ENCODE measurements at places on chromosomes 1 and 21.

DNA sequence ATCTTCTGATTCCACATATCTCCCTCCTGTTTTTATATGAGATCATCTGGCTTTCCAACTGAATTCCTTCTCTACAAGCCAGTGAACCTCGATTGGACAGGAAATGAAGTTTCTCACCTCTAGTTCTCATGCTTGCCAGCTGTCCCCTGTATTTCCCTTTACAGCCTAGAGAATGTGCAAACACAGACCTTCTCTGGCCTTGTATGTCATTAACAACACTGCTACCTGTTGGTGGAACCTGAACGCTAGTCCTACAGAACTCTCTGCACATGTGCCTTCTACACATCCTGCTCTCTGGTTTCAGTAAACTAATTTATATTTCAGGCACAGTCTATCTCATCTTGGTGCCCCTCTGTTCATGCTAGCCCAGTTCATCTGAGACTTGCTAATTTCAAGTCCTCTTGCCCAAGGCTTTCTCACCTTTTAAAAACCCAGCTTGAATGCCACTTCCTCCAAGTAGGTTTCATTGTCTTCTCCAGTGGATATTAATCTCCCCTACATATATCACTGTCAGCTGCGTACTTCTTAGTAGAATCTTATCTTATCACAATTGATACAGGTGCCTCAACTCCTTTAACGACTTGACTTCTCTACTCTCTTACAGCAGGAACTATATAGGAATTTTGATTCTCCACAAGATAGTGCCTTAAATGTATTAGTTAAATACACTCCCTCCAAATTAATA is 549.9 kb downstream of the PLPP3 start:
- DNase-seq = no peak

DNA sequence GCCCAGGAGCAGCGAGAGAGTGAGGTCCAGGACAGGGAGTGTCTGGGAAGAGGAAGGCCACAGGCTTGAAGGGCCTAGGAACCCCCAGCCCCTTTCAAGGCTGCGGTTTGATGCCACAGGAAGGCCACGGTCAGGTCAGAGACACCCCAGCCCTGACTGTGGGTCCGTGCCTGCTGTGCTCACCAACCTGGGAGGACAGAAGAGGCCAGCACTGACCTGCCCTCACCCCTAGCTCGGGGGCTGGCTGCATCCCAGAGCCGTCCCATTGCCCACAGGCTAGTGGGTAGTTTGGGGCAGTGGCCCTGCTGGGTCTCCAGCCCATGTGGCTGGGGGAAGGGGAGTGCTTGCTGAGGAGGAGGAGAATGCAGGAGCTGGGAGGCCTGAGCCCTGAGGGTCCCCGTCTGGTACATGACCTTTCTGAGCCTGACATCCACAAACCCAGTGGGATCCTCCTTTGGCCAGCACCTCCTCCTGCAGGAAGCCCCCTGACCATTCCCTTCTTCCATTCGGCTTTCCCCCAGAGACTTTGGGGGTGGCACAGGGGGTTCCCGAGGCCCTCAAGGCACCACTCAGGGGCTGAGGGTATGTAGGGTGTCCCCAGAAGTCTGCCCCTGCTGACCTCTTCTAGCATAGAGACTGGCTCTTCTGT is 54.3 kb downstream of the WNT9A start:
- no peak for DNase-seq

- DNase-seq = no peak
Observed at GRCh38 chr21:18622383-18622782, 218.8 kb upstream of the TMPRSS15 start.

DNA sequence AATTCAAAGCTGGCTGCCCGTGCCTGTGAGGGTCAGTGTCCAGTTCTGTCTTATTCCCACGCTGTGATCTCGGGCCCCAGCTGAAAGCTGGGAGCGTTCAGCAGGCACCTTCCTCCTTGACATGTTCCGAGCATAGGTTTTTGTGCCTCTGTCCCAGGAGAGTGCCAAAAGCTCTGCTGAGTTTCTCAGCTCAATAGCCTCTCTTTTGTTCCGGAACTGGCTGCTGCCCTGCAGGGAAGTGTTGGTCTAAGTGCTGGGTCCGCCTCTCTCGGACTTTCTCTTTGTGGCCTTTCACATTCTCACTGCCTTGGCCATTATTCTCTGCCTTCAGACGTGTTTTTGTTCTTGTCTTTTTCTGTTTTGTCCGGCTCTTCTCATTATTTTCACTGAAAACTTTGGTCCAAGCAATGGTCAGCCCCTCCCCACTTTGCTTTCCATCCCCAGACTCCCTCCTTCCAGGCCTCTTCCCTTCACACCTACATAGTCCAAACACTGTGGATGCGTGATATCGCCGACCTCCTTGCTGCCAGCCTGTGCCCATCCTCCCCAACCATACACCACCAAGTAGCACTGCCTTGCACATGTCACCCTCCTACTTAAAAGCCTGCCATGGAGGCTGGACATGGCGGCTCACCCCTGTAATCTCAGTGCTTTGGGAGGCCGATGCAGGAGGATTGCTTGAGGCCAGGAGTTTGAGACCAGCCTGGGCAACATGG is 233.8 kb downstream of the RHOU start:
- no peak for DNase-seq

DNA sequence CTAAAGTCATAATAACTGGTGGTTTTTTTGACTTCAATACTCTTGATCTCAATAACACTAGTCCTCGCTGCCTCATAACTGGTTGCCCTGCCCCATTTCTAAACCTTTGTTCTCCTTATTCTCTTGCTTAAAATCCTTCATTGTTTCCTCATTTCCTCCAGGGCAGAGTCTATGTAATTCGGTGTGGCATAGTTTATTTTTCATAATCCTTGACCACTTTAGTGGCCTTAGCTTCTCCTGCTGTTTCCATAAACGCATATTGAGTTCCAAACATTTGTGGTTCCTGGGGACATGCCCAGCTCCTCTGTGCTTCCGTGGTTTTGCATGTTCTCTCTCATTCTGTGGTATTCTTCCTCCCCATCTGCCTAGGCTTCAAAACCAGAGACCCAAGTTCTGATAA is 19.0 kb upstream of the TLCD4 start:
- DNase-seq = no peak

DNA sequence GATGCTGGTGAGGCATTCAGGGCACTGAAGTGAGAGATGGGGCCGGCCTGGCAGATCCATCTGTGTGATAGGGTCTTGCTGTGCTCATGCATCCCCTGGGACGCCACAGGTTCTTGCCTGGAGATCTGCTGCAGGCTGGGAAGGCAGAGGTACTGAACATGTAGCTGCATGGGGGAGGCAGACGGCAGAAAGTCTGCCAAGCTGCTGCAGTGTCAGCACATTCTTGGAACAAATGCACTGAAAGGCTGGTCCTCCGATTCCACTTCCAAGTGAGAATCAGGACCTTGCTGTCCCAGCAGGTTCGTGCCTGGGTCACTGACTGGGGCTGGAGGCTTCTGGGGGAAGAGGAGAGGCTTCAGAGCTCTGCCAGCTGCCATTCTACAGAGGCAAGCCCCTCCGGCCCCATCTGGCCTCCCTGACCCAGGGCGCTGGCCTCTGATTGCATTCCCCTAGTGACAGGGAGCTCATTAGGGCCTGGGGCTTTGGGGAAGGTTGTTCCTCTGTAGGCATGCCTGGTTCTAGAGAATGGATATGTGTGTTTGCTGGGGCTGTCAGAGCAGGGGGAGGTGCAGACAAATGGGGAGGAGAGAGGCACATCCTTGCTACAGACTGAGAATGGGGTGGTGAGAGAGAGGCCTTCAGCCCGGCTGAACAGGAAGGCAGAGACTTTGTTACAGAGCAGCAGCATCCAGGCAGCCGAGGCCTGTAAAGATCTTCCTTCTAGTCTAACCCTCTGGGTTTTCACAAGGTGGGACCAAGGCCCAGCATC is 174.0 kb downstream of the TRABD2B start:
- DNase-seq = no peak

GRCh38 chr21:37845535-37845934 is 70.7 kb downstream of the KCNJ6 start:
- no peak for DNase-seq

- peak; percentile 46 for DNase-seq
Observed at GRCh38 chr1:44030605-44031251, 534 bp downstream of the SLC6A9 start.

- no peak for DNase-seq
Observed at GRCh38 chr1:14442669-14443068, 155.8 kb upstream of the KAZN start.

GRCh38 chr1:200866521-200866920 is 6.3 kb upstream of the GPR25 start:
- no peak for DNase-seq

GRCh38 chr1:116325922-116326321 is 47.1 kb upstream of the ATP1A1 start:
- DNase-seq = peak; percentile 49

GRCh38 chr21:20108016-20108415 is 890.2 kb upstream of the NCAM2 start:
- no peak for DNase-seq

GRCh38 chr1:94927405-94928175 is 680 bp upstream of the CNN3 start:
- DNase-seq = no peak

DNA sequence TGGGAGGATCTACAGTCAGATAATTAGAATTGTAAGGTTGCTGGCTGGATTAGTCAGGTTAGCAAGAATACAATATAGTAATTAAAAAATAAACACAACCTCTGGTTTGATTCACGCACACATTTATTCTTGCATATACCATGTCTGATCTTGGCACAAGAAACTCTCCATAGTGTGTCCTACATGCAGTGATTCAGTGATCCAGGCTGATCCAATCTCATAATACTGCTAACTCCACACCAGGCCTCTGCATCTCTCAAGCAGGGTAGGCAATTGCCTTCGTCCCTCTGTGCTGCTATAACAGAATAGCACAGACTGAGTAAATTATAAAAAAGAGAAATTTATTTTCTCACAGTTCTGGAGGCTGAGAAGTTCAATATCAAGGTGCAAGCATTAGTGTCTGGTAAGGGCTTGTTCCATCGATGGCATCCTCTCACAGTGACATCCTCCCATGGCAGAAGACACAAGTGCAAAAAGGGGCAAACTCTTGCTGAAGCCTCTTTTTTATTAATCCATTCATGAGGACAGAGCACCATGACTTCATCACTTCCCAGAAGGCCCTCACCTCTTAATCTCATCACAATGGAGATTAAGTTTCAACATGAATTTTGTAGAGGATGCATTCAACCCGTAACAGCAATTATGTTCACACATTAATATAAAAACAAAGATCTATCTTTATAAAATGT is 741.0 kb upstream of the NCAM2 start:
- DNase-seq = no peak

DNA sequence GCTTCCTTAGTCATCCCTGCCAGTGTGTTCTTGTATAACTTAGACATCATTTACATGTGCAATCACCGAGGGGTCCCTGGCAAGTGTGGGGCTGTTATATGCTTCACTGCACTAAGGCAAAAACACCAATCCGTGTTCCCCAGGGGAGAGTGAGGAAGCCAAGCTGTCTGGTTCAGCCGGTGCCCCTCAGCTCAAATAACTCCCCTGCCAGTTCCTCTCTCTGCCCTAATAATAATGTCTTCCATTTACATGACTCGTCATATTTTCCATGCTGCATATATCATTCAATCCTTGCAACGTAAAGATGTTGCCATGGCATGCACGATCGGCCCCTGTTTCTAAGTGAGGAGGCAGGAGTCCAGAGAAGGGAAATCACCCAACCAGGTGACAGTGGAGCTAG is 24.4 kb upstream of the NDC1 start:
- DNase-seq = no peak

GRCh38 chr1:18284805-18285537 is 177.4 kb downstream of the IGSF21 start:
- DNase-seq = no peak

DNA sequence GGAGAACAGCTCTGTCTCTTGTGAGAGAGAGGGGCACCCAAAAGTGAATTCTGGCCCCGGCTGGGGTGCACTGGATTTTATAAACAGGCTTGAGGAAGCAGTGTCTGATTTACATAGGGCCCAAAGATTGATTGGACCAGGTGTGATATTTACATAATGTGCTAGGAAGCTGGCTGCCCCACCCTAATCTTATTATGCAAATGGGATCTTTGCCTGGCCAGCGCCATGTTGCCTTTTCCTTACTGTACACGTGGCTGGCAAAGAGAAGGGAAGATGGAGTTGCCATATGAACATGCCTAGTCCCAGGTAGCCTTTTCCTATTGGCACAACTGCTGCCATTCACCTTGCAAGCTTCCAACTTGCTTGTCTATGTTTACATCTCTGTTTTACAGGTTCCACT is 29.0 kb upstream of the CFHR4 start:
- no peak for DNase-seq

DNA sequence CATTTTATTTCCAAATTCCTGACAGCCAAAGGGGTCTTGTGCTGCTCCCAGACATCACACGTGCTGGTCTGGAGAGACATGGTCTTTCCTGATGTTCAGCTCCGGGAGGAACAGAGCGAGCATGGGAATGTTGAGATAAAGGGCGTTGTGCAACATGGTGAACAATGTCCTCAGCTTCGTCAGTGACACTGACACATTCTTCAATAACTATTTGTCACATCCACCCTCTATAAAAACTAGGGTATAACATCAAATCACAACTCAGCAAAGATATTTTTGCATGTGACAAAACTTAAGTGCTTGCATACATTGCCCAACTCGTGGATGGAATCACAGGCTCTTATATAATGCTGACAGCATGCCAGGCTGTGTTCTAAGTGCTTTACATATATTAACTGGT is 42.4 kb upstream of the GRHL3 start:
- no peak for DNase-seq

DNA sequence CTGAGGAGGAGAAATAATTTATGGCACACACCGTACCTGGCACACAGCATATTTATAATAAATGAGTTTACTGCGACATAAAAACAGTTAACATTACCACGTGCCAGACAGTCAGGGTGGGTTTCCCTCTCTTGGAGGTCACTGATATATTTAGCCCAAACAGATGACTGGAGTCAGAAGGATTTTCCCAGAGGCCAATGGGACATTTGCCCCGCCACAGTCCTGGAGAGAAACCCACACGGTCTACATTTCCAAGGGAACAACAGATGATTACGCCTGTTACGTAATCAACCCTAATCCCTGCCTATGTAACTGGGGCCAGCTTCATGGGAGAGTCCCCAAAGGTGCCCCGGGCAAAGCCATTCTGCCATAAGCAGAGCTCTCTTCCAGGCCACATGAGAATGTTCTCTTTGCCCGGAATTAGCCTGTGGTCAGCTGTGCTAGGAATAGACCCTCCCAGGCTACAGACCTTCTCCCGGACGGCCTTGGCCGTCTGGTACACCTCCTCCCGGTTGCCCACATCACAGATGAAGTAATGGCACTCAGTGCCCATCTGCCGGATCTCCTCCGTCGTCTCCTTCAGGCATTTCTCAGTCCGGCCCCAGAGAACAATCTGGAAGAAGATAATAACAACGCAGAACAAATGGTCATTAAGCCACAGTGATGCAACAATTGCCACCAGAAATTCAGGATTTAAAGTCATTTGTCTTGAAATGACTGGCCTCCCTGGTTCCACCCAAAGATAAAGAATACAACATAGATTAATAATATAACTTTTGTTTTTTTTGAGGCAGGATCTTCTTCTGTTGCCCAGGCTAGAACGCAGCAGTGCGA is 37.7 kb downstream of the DHRS3 start:
- no peak for DNase-seq

- DNase-seq = no peak
Observed at GRCh38 chr1:109979489-109980091, 5.0 kb upstream of the AHCYL1 start.

GRCh38 chr1:155254714-155255242 is 505 bp downstream of the ENTREP3 start:
- no peak for DNase-seq

- DNase-seq = no peak
Observed at GRCh38 chr1:14513111-14513510, 85.4 kb upstream of the KAZN start.
